ENCODE measurements at places on chromosomes 4 and X.
A peak's percentile ranks its signal among the peaks of the same experiment; 100 is the strongest.

DNA sequence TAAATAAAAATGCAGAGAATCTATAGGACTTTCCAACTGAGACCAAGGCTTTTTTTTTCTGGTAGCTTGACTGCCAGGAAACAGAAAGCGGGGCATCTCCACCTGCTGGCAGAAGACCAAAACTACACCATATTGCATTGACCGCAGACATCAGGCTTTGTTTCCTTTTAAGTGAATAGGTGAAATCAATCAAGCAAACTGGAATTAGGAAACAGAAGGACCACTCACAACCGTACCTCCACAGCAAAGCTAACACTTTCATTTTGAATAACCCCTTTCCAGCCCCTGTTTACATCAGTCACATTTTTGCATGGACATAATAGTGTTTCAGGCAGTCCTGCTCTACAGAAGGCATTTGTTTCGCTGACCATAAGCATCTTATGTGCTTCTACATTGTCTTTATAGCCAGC lies 218.2 kb downstream of the IDS start:
- DNase-seq: no peak

GRCh38 chr4:7384003-7384928 lies 50.5 kb downstream of the PSAPL1 start:
- no peak for DNase-seq

DNA sequence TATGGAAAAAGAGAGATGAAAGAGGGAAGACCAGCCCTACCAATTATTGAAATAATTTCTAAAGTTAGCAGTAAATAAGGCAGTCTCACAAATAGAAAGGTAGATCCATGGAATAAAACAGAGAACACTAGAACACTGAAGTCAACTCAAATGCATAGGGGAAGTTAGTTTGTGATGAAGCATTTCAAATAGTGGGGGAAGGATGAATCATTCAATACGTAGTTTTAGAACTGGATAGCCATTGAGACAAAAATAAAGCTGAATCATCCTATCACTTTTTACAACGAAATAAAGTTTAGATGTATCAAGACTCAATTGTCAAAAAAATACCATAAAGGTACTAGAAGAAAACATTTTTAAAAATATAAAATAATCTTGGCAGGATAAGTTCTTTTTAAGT lies 143.2 kb upstream of the DGKK start:
- DNase-seq: no peak

- no peak for DNase-seq
Observed at GRCh38 chr4:8840006-8840793, 31.4 kb downstream of the HMX1 start.

- DNase-seq: no peak
Observed at GRCh38 chrX:4710618-4711433, 997.4 kb upstream of the PRKX start.

DNA sequence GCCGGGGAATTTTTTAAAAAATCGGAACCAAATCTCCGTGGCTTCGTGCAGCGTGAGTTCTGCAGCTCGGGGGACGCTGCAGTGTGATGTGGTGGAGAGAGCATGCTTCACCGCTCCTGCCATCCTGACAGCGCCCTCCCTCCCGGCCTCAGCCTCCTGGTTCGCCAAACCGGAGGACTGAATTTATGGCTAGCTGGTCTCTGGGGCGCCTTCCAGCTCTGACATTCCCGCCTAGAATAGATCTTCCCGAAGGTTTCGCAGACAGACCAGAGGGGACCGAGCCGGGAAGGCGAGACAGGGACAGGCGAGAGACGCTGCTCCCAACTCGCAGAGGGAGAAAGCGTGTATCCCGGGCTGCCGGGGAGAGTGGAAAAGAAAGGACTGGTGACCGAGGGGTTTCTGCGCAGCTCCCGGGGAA lies 25.9 kb downstream of the HOPX start:
- DNase-seq: no peak

GRCh38 chr4:1841201-1841886 lies 14.6 kb downstream of the LETM1 start:
- no peak for DNase-seq

- no peak for DNase-seq
Observed at GRCh38 chrX:9471571-9471985, 6.7 kb downstream of the TBL1X start.

- DNase-seq: no peak
Observed at GRCh38 chrX:140817943-140818342, 108.4 kb downstream of the LINC00632 start.

DNA sequence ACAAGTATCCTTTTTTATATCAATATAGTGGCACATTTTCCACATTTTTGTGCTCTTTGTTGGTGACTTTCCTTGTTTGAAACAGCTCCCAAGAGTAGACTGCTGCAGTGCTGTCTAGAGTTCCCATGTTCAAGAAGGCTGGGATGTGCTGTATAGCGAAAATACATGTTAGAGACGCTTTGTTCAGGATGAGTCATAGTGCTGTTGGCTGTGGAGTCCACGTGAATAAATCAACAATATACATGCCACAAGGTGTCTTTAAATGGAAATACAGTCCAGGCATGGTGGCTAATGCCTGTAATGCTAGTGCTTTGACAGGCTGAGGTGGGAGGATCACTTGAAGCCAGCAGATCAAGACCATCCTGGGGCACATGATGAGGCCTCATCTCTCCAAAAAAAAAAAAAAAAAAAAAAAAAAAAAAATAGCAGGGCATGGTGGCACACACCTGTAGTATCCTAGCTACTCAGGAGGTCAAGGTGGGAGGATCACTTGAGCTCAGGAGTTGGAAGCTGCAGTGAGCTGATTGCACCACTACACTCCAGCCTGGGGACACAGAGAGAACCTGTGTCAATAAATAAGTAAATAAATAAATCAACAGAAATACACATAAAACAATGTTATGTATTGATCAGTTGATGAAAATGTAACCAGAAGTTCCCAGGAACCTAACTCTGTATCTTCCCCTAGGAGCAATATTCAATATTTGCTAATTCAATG lies 256.8 kb upstream of the STS start:
- no peak for DNase-seq

GRCh38 chr4:142952821-142953580 lies 106.9 kb upstream of the INPP4B start:
- no peak for DNase-seq

GRCh38 chr4:4386736-4387392 lies at the start of gene NSG1:
TSS of gene NSG1 (plus strand) at chr4:4387102. CDS start at chr4:4387630, 528 bp downstream.
- DNase-seq: peak; percentile 20

DNA sequence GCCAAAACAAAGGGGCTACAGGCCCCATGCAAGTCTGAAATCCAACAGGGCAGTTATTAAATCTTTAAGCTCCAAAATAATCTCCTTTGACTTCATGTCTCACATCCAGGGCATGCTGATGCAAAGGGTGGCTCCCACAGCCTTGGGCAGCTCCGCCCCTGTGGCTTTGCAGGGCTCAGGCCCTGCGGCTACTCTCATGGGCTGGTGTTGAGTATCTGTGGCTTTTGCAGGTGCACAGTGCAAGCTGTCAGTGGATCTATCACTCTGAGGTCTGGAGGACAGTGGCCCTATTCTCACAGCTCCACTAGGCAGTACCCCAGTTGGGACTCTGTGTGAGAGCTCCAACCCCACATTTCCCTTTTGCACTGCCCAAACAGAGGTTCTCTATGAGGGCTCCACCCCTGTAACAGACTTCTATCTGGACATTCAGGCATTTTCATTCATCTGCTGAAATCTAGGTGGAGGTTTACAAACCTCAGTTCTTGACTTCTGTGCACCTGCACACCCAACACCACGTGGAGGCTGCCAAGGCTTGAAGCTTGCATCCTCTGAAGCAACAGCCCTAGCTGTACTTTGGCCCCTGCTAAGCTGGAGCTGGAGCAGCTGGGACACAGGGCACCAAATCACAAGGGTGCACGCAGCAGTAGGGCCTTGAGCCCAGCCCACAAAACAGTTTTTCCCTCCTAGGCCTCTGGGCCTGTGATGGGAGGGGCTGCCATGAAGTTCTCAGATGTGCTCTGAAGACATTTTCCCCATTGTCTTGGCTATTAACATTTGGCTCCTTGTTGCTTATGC lies 154.8 kb upstream of the PDE5A start:
- DNase-seq: no peak

DNA sequence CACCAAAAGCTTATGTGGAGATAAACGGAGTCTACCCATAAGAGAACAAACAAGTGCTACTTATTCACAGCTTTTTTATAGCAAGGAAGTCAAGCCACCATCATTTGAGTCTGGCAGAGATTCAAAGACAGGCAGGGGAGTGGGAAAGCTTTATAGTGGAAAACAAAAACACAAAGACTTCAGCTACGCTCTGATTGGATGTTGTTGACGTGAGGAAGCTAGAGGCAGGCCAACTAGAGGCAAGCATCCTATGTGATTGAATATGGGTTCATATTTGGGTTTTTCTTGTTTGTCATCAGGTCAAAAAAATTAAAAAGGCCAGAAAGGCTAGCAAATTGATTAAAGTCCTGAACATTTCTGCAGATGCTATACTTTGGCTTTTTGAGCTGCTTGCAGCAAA lies 719 bp upstream of the TCEAL4 start:
- DNase-seq: no peak

- no peak for DNase-seq
Observed at GRCh38 chr4:133801883-133802282, 399.7 kb downstream of the PABPC4L start.

DNA sequence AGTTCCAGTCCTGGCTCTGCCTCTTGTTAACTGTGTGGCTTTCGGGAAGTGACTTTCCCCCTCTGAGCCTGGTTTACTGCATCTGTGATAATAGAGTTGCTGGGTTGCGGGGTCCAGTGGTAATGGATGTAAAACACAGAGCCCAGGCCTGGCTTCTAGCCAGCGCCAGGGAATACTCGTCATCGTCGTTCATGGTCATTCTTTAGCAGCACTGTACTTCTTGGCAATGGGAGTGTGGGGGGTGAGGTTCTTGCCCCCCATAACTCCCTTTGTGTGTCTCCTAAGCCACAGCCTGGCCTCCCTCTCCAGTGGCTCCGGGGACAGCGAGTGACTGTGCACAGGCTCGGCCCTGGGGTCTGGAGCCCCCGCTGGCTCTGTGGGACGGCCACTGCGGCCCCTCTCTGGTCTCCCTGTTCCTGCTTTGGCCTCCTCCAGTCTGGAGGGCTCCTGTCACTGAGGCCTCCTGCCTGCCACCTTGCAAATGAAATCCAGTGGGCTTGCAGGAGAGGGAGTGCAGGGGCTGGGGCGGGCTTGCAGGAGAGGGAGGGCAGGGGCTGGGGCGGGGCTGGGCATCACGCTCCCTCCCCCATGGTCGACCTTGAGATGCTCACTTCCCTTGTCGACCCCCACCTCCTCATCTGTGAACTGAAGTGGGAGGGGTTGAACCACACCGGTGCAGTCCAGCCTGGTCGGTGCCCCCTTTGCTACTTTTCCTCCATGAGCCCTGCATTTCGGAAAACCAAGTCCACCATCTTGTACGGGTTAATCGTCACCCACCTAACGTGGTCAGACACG lies 13.2 kb downstream of the PSAPL1 start:
- peak; percentile 3 for DNase-seq

- no peak for DNase-seq
Observed at GRCh38 chr4:4871573-4872313, 12.3 kb downstream of the MSX1 start.

GRCh38 chr4:23788460-23788859 lies 101.4 kb downstream of the PPARGC1A start:
- no peak for DNase-seq

GRCh38 chrX:5307416-5307815 lies 921.3 kb downstream of the NLGN4X start:
- DNase-seq: no peak

DNA sequence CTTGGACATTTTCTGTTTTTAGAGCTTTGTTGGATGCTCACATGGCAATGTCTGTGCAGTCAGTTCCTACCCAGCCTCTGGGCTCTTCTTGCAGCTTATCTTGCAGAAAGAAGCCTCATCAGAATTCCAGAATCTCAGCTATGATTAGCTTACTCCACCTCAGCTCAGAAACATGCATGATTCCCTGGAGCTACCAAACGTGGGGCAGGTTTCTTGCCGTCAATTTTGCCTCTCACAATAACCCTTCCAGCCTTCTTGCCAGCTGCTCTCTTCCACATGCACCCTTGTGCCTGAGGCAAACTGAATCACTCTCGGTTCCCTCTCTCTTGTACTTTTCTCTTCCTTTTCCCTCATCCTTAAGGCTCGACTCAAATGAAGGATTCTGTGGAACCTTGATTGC lies 141.4 kb downstream of the PTTG2 start:
- DNase-seq: no peak

- DNase-seq: no peak
Observed at GRCh38 chrX:70554081-70554480, 109.4 kb downstream of the DLG3 start.

DNA sequence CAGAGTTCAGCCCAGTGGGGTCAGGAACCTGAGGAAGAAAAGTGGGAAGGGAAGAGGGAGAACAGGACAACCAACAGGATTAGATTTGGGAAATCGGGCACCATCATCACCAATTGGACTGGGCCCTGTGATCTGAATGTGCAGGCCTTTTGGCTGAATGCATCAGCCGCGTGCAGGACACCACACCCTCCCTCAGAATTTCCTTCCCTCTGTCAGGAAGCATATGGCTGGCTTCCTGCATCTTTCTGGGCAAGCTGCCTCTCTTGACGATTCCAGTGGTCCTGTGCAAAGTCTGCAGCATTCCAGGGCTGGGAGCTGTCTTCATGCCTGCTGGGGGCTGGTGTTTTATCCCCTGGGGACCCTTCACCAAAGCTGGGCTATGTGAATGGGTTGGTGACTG lies 16.4 kb downstream of the MAGEA4 start:
- no peak for DNase-seq

DNA sequence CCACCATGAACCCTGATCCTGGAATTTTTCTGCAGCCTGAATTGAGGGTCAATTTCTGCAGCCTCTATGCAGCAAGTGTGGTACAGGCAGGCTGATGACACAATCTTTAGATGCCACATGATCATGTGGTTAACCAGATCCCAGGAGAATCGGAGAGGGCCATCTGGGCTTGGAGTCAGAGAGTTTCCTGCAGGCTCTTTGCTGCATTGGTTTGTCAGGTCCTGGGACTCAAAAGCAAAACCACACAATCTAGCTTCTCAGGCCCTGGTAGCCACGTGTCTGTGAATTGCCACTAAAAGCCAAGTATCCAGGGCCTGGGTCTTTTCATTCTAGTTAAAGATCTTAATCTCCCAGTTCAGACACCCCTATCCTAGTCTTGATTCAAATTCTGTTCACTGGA lies 464.5 kb downstream of the BCOR start:
- DNase-seq: no peak

GRCh38 chrX:20116087-20116576 lies 575 bp downstream of the MAP7D2 start:
- DNase-seq: no peak

DNA sequence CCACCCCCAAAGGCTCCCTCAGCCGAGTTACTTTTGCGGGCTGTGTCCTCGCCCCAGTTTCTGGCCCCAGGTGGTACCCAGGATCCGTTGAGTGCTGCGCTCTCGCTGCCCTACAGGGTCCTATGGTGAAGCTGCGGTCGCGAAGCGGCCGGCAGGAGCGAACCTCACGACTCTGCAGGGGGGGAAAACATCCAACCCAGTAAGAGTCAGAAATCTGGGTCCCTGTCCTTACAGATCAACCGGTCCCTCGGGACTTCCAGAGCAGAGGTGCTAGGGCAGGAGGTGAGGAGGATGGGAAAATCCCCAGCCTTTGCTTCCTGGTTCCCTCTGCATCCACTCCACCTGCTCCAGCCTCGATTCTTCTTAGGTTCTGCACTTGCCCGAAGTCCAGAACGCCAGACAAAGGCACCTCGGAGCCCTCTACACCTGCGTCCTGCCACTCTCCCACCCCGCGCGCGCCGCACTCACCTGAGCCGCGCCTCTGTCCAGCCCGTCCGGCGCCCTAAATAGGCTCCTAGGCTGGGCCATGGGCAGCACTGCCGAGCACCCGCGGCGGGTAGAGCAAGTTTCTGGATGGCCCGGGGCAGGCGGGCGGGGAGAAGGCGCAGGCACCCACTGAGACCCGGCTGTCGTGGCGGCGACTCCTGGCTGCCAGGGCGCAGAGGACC lies at the start of gene HS3ST1:
HS3ST1 (minus strand) TSS at position 664 of the 668 bp plus-strand sequence. CDS start 28,889 bp downstream, outside the sequence.
- DNase-seq: no peak

Measured in activated T-helper 1 cell treated with anti-CD3 and anti-CD28 coated beads, Interleukin-2, amount 50 U/mL, for 16 hours (primary cell).